ENCODE measurements at places on chromosomes 5 and 9. TPM values are rescaled to one million over a fixed set of nuclear protein-coding genes. Genes with fewer than 3 reads are reported as not detected.

The ZFP37 gene
- total RNA-seq = 3.0 TPM

The PCA3 gene
- not detected for total RNA-seq

The TNIP1 gene
- total RNA-seq = 56.0 TPM

The MARCOL gene
- total RNA-seq = not detected

The FBP2 gene
- not detected for total RNA-seq

The SLC36A3 gene
- total RNA-seq = not detected

The EEIG1 gene
- 12.9 TPM for total RNA-seq

The GRM6 gene
- not detected for total RNA-seq

The SHOC1 gene
- under 0.01 TPM for total RNA-seq

The TAF1L gene
- under 0.01 TPM for total RNA-seq

The ACTBL2 gene
- not detected for total RNA-seq

The HTR4 gene
- total RNA-seq = not detected

The SAXO1 gene
- total RNA-seq = 0.17 TPM

The GCNT4 gene
- total RNA-seq = 2.3 TPM

The AQP7 gene
- 0.99 TPM for total RNA-seq

The TMEM167A gene
- 58.4 TPM for total RNA-seq

The CDC25C gene
- total RNA-seq = 13.7 TPM

The SLC1A3 gene
- 8.3 TPM for total RNA-seq

The PAIP1 gene
- 80.3 TPM for total RNA-seq

The LPAR1 gene
- 220 TPM for total RNA-seq

The N4BP3 gene
- 2.2 TPM for total RNA-seq

The PCDHA4 gene
- 0.29 TPM for total RNA-seq

The BSPRY gene
- total RNA-seq = not detected

The PCDHGA7 gene
- total RNA-seq = 8.4 TPM

The CAPSL gene
- not detected for total RNA-seq

The F12 gene
- total RNA-seq = not detected

All from smooth muscle cell of trachea (primary cell).